T47D (cell line): ENCODE measurements at places on chromosomes 4 and X.
A peak's percentile ranks its signal among the peaks of the same experiment; 100 is the strongest.

GRCh38 chr4:173370130-173370476, 651 bp upstream of the SAP30 start:
- no peak for DNase-seq

DNA sequence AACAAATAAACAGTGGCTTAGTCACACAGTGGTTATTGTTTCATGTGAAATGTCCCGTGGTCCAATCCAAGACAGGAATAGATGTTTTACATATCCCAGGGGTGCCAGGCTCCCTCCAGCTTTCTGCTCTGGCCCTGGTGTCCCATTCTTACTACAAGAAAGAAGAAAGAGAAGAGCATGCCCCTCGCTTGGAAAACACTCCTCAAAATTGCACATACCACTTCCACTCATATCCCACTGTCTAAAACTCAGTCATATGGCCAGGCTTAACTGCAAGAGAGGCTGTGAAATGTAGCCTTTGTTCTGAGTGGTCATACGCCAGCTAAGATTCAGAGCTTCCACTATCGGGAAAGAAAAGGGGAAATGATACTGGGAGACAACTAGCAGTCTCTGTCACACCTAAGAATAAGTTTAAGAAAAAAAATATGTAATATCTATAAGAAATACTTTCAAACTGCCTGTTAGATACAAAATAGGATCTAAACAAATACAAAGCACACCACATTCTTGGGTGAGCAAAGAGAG, 306.8 kb upstream of the FAM241A start:
- DNase-seq: no peak

- DNase-seq: no peak
These were observed 37.6 kb downstream of the PF4 start for GRCh38 chr4:73944061-73944875.

GRCh38 chr4:92814677-92815076, 510.9 kb downstream of the GRID2 start:
- no peak for DNase-seq

GRCh38 chr4:74724979-74725378, 69.3 kb downstream of the BTC start:
- no peak for DNase-seq

DNA sequence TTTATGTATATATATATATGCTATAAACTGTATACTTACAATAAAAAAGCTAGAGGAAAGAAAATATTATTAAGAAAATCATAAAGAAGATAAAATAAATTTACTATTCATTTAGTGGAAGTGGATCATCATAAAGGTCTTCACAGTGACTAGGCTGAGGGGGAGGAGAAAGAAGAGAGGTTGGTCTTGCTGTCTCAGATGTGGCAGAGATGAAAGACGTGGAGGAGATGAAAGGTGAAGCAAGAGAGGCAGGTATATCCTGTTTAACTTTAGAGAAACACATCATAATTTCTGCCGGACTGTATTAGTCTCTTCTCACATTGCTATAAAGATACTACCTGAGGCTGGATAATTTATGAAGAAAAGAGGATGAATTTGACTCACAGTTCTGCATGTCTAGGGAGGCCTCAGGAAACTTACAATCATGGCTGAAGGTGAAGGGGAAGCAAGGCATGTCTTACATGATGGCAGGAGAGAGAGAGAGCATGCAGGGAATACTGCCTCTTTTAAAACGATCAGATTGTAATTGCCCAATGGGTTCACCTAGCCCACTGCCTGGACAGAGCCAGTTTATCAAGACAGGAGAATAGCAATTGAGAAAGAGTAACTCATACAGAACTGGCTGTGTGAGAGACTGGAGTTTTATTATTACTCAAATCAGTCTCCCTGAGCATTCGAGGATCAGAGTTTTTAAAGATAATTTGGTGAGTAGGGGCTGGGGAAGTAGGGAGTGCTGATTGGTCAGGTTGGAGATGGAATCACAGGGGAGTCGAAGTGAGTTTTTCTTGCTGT, 22.1 kb upstream of the RRAGB start:
- no peak for DNase-seq

DNA sequence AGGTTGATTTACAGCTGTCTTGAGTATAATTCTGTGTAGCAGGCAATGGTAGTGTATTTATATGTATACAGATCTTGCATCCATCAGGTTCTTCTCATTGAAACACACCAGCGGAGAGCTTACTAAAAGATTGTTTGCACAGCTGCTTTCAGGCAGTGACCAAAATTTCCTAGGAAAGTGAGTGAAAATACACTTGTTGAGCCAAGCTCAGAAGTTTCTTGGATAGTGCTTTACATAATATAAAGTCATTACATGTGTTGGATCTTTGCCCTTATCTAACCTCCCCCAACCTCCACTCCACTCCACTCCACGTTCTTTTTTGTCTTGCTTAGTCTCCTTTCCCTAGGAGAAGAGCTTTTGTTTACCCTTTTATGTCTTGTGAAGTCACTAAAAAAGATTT, 34.1 kb downstream of the CNKSR2 start:
- DNase-seq: no peak

DNA sequence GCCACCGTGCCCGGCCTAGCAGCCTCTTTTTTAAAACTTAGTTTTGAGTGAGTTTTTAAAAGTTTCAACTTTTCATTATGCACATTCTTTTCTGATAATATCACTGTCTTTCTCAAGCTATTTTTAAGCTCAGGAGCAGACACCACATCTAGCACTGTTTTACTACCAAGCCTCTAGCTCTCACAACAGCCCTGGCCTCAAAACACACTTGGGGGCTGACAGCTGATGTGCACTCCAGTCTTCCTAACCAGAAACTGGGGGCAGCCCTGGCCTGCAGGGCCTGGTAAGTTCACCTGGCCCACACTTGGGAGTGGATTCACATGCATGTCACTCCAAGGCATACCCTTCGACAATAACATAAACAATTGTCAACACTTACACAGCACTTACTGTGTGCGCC, 34.0 kb downstream of the CENPU start:
- DNase-seq: no peak

DNA sequence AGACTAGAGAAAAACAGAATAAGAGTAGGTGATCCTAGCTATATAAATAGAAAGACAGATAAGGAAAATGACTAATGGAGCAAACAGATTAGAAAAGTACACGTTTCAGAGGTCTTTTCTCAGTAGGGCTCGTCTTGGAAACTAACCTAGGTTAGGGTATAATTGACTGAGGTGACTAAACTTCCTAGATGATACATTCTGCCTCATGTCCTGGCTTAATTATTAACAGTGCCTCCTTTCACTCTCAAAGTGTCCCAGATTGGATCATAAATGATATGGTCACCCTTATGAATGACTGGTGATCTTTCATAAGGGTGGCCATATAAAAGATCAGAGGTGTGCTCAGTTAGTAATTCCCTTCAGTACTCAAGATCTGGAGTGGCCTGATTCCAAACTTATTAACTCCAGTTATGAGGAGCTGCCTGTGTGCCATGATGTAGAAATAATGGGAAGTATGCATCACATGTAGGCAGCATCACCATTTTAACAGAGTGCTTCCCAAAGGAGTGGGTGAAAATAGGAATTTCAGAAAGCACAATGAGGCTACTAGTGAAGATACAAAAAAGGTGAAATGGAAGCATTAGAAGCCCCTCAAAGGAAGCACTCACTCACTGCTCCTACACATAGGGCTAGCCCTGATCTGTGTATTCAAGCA, 14.7 kb upstream of the GRIA3 start:
- no peak for DNase-seq

GRCh38 chr4:2785613-2786012, 7.3 kb upstream of the SH3BP2 start:
- peak; percentile 48 for DNase-seq
